ENCODE measurements at places on chromosomes 7 and 10. TPM values are rescaled to one million over a fixed set of nuclear protein-coding genes. Genes with fewer than 3 reads are reported as not detected.

Gene GDF2
- not detected for total RNA-seq

Gene GPR158
- total RNA-seq = not detected

Gene SPDYE9
- not detected for total RNA-seq

Gene ATP6V0A4
- total RNA-seq = 5.5 TPM

Gene POMZP3
- 12.6 TPM for total RNA-seq

Gene NME8
- total RNA-seq = not detected

Gene MRPL32
- total RNA-seq = 68.7 TPM

Gene PRSS37
- total RNA-seq = not detected

Gene TMEM130
- not detected for total RNA-seq

DNA sequence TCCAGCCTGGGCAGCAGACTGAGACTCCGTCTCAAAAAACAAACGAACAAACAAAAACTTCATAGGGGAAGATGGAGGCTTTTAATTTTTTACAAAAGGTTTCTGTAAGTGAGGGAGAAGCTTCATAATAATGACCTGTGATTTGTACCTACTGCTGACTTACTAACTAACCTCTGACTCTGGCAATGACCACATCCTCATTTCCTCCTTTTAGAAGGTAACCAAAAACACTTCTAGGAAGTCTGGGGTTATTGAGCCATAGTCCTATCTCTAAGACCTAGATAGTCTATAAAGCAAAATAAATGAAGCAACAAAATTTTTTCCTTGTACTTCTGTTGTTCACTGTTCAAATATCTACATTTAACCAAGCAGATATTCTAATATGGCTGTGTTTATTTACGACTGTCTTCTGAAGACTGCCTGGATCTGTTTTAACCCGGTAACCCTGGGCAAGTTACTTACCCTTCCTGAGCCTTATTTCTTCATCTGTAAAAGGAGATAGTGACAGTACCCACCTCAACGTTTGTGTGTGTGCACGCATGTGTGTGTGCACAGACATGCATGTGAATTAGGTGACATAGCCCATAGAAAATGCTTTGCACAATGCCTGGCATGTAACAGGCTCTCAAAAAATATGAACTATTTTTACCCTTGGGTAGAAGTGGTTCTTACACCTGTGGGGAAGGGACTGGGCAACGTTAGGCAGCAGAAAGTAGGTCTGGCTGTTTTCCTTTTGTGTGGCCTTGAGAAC is 30.8 kb upstream of the SMNDC1 start:
- peak; percentile 87 for ATAC-seq

GRCh38 chr10:132881186-132881920 is 61.0 kb downstream of the CFAP46 start:
- no peak for ATAC-seq

GRCh38 chr10:24237801-24238395 is 29.0 kb downstream of the KIAA1217 start:
- ATAC-seq = no peak

GRCh38 chr7:150412016-150412415 is 32.9 kb downstream of the ZNF775 start:
- no peak for ATAC-seq

DNA sequence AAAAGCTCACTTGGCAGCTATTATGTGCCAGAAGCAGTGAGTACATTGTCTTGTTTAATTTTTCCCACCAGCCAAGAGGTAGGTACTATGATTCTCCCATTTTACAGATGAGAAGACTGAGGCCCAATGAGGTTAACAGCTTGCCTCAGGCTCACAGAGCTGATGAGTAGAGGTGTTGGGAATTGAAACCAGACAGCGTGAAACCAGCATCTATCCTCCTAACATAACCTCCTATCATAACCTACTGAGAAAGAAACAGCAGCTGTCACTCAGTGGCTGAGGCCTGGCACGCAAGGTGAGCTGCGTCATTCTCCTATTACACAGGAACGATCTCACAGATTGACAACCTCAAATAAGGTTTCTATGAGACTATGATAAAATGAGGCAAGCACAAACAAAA is 6.2 kb downstream of the PYROXD2 start:
- ATAC-seq = no peak

GRCh38 chr7:10483671-10484070 is 490.0 kb upstream of the PHF14 start:
- ATAC-seq = no peak

DNA sequence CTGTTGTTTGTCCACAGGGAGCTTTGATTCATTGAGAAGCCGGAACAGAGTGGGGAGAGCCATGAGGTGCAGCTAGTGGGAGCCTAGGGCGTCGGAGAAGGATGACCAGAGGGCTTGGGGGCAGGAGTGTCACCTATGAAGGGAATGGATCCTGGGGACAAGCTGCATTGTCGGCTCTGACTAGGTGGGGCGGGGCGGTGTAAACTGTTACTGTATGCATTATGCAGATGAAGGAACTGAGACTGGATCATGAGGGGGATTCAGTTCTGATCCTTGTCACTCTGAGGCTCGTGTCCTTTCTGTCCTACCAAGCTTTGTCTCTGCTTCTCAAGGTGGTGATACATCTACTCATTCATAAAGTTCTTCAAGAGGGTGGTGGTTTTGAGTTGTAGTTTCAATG is 39.9 kb upstream of the MMD2 start:
- peak; percentile 40 for ATAC-seq

- no peak for ATAC-seq
Observed at GRCh38 chr7:8714791-8715190, 281.4 kb downstream of the NXPH1 start.

- ATAC-seq = no peak
Observed at GRCh38 chr7:159136013-159136412, 8.7 kb downstream of the VIPR2 start.

- no peak for ATAC-seq
Observed at GRCh38 chr10:85542152-85542551, 824.4 kb downstream of the GRID1 start.

DNA sequence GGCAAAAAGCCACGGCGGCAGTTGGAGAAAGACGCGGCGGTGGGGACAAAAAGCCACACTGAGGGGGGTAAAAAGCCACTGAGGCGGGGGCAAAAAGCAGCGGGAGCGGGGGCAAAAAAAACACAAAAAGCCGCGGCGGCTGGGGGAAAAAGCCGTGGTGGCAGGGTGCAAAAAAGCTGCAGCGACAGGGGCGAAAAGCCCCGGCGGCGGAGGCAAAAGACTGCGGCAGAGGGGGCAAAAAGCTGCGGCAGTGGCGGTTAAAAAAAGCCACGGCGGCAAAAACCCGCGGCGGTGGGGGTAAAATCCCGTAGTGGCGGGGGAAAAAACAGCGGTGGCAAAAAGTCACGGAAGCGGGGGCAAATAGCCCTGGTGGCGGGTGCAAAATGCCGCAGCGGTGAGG is 527.3 kb downstream of the ZNF33B start:
- no peak for ATAC-seq

- ATAC-seq = no peak
Observed at GRCh38 chr10:75024971-75025523, 86.4 kb upstream of the SAMD8 start.

GRCh38 chr10:88389456-88389855 is 193.7 kb downstream of the RNLS start:
- ATAC-seq = no peak

DNA sequence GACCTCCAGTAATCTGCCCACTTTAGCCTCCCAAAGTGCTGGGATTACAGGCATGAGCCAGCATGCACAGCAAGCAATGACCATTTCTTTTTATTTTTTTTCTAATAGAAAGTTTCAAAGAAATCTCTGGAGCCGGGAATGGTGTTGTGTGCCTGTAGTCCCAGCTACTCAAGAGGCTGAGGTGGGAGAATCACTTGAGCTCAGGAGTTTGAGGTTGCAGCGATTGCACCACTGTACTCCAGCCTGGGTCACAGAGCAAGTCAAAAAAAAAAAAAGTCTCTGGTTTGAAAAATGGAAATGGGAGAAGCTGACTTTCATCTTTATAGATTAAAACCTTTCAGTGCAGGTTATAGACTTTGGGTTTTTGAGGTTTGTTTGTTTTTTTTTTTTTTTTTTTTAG is 44.8 kb upstream of the KMT2E start:
- ATAC-seq = no peak

- no peak for ATAC-seq
Observed at GRCh38 chr7:2033586-2034135, 199.1 kb downstream of the MAD1L1 start.

DNA sequence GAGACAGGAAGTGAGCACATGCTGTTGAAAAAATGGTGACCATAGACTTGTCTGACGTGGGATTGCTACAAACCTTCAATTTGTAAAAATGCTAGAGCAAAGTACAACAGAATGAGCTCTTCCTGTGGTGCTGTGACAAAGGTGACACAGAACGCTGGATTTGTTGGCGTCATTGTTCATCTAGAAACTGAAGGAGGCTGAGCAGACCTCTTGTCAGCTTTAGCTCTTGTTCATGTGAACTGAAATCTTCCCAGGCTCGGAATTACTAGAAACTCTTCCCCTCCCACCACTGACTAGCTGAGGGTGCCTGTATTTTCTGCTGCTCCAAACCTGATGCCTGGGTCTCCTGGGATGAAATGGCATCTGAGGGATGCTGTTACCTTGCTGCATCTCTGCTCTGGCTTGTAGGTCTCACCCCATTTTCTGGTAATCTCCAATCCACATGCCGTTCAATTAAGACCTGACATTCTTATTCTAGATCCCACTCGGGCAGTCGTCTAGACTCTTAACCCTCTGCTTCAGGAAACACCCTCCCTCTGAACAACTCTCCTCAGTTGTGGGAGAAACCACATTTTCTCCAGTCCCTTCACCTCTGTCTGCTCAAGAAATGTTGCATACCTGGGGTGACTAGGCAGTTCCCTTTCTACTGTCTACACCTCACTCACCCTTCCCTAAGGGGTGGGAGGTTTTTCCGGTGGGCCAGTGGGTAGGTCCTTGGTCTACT is 349.3 kb downstream of the CXCL12 start:
- ATAC-seq = no peak

DNA sequence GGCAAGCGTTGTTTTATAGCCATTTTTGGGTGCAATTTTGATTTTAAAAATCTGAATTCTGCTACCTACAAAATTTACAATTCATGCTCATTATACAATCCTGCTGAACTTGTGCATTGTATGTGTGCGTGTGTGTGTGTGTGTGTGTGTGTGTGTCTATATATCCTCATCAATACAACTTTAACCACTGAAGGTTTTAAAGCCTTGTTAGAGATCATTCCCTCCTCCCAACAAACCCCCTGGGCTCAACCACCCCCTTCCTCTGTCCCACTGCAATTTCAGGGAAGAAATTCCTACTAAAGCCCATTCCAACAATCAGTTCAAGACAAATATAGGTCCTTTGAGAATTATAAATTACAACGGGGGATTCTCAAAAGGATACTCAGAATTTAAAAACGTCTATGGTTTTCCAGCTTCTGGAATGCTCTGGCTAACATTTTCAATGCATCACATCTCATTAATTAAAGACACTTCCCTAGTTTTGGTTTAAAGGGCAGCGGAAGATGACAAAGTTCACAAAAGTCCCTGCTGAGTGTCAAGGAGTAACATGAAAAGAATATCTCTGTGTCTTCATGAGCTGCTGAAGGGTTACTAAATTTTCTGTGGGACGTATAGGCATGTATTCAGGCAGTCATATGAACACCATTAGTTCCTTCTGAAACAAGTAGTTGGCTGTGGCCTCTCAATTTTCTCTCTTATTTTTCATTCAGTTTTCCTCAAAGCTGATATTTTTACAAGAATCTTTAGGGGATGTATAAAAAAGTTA is 889 bp upstream of the SEMA3A start:
- no peak for ATAC-seq

- no peak for ATAC-seq
Observed at GRCh38 chr10:129046962-129047361, 420.1 kb upstream of the MGMT start.

DNA sequence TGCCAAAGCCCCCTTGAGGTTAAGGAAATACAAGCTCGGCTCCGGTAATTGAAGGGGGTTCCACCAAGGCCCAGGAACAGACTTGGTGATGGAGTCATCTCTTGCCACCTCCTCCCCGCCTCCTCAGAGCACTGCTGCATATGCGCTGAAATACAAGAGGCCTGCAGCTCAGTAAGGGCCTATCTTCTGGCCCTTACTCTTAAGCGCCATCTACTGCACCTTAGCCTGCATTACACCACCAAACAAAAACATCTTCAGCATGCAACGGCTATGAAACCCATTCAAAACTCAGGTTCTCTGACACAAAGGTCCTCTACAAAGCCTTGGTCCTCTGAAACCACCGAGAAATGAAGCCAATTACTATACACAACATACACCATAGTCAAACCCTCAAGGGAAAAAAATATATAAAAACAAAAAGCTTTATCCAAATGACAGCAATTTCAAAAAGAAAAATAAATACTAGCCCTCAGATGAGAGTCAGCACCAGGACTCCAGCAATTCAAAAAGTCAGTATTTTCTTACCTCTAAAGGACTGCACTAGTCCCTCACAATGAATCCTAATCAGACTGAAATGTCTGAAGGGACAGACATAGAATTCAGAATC is 176.8 kb upstream of the TBX20 start:
- peak; percentile 21 for ATAC-seq

DNA sequence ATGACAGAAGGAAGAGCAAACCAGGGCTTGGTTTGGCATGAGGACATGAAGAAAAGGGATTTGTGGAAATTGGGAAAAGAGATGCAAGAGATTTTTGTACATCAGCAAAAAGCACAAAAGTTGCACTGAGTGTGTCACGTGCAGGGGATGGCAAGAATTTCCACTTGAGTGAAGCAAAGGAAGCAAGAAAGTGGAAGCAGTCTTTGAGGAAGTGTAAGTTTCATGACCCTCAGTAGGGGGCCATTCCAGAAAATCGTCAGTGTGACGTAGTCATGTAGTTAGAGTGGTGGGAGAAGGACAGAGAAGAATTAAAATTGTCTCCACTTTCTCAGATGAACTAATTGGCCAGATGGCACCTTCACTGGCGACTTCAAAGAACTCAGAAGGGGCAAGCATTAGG is 123.3 kb upstream of the FZD1 start:
- ATAC-seq = no peak

DNA sequence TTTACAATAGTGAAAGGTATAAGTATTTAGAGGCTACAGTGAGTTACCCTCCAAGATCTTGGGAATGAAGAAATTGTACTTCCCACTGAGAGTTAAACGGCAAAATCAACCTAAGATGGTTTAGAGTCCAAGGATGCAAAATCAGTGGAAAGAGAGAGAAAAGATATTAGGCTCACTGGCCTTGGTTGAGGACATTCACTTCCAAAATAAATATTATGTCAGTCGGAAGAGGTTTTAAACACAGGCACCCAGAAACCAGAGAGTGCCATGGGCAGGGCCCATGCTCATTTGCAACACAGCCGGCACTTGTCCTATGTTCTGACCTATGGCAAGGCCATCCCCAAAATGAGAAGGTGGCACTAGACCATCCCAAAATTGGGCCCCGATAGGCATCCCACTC is 3.9 kb upstream of the WDR91 start:
- ATAC-seq = no peak

Measured in activated T-helper 17 cell treated with anti-CD3 and anti-CD28 coated beads, Interleukin-2, amount 50 U/mL, for 72 hours (primary cell).